ENCODE measurements at places on chromosomes 7 and 10.

DNA sequence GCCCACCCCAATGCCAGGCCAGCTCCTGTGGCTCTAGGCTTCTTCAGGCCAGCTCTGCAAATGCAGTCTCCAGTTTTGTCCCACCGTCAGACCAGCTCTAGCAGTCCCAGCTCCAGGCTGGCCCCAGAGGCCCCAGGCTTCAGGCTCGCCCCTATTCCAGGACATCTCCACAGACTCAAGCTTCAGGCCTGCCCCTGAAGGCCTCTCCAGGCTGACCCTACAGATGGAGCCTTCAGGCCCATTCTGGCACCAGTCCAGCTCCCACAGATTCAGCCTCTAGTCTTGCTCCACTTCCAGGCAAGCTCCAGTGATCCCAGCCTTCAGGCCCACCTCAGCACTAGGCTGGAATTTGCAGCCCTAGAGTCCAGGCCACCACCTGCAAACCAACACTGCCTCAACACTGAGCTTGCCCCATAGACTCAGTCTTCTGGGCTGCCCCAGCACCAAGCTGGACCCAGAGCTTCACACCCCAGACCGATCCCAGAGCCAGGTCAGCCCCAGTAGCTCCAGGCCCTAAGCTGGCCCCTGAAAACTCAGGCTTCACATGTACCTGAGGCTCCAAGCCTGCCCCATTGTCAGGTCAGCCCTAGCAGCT is 170.2 kb downstream of the ITGB1 start:
- no peak for DNase-seq

DNA sequence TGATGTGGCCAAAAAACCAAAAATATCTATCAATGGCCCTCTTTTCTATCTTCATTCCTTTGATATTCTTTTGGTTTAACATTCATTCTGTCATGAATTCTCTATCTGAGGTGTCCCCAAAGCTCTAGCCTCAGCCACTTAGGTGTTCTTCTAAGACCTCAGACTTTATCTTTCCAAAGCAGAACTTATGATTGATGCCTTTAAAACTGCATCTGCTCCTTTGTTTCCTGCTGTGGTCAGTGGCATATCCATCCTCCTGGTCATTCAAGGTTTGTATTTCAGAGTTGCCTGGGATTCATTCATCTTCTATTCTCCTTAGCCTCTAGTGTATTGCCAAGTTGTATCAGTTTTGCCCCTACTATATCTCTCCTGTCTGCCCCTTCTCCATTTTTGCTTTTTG is 30.6 kb downstream of the FHIP2A start:
- no peak for DNase-seq

- DNase-seq = no peak
These were observed 15.8 kb upstream of the ADAMTS14 start for GRCh38 chr10:70656489-70656888.

- no peak for DNase-seq
These were observed 61.2 kb downstream of the NEURL1 start for GRCh38 chr10:103554488-103555324.

DNA sequence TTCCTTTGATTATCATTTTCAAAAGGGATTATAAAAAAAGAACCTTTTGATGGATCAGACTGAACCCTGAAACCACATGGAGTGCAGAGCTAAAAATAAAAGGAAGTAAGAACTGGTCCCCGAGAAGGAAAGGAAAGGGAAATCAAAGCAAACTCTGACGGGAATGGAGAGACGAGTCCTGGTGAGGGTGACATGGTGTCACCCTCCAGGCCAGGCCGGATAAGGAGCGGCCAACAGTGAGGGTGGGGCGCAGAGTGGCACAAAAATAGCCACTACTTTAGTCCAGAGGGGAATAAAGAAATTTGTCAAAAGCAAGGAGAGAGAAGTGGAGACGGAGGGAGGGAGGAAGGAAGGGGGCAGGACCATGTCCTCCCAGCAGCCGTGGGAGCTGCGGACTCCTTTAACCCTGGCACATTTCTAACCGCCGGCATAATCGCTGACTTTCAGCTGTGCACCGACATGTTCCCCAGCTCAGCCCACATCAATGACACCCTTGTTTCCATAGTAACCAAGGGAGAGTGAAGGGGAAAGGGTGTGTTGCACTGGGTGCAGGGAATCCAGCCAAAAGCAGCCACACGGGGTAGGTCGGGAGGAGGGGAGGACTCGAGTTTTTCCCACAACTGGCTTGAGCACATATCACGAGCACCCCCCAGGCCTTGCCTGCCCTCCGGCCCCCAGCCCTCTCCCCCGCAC is 29.7 kb downstream of the TRIM8 start:
- peak; percentile 43 for DNase-seq

DNA sequence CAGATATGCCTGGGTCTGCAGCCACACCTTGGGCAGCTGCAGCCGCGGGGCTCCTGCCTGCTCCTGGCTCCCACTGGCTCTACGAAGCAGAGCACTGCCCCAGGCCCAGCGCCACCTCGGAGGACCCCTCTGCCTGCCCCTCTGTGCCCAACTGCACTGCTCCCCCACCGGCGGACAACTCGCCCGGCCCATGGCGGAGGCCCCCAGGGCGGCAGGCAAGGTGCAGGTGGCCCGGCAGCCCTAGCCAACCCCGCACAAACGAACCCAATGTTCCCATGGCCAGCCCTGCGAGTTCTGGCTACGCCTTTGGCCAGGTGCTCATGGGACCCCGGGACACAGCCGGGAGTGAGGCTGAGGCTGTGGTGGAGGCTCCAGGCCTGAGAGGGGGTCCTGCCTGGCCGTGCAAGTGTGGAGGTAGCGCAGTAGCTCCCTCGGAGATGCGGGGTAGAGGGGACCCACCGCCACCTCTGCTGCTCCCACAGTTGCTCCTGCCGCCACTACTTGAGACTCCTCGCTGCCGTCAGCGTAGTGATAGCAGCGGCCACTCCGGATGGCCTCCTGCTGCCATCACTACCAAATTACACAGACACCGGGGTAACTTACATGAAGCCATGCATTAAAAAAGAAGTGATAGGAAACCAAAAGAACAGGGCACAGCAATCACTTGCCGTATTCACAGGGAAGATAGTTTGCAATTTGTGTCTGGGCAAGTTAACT is 97.3 kb upstream of the SP4 start:
- no peak for DNase-seq

- DNase-seq = no peak
These were observed 73.5 kb upstream of the PDSS1 start for GRCh38 chr10:26624006-26624405.

GRCh38 chr10:1047937-1048336 is 982 bp downstream of the IDI1 start:
- DNase-seq = no peak

DNA sequence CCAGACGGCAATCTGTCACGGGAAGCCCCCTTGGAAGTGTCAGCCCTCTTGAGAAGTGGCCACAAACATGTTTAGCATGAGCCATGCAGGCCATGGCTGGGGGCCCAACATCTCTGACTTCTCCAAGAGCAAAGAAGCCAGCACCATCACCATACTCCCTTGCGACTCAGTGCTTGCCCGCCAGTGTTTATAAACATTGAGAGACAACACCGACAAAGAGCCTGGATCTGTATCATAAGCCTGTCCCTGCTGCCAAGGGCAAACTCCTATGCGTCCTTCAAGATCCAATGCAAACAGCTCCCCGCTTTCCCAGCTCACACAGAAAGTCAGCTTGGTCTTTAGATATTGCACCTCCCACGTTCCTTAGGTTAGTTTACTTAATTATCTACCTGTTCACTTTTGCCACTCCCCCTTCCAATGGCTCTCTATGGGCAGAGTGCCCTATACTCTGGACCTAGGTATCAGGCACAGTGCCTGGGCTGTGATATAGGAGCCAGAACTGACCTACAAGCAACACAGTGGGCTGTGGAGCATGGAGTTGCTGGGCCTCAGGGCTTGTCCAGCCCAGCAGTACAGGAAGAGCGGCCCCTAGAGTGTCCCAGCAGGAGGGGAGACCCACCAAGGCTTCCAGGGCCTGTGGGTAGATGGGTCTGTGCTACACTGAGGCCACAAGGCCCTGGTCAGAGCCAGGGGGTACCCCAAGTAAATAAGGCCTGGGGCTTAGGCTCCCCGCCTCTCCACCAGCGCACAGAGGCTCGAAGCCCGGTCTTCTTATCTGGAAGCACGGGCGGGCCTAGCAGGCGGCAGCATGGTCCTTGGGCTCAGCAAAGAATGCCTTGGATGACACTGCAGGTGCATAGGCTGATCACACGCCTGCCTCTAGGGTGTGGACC is 37.7 kb downstream of the CAMK2B start:
- no peak for DNase-seq

DNA sequence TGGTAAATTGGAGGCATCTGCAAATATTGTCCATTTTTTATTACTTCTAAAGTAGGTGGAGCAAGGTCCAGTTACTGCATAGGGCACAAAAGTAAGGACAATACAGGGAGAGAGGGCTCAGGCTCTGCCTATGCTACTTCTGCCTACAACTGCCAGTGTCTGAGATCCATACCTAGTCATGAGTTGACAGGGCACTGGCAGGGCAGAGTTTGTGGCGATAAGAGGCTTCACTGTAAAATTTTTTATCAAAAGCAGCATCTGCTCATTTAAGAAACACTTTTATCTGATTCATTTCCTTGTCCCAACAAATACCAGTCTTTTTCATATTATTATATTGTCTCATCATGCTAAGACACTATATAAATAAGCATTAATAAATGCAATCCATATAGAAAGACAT is 178.0 kb downstream of the LRRN3 start:
- no peak for DNase-seq

- no peak for DNase-seq
These were observed 12.8 kb downstream of the C7orf57 start for GRCh38 chr7:48048113-48048512.

GRCh38 chr10:49605939-49606509 is 4.1 kb upstream of the SLC18A3 start:
- DNase-seq = no peak

GRCh38 chr7:151888079-151889067 is 11.5 kb upstream of the PRKAG2 start:
- no peak for DNase-seq

GRCh38 chr7:45698303-45699014 is 124.3 kb downstream of the ADCY1 start:
- no peak for DNase-seq

- DNase-seq = no peak
These were observed 1612.4 kb upstream of the LRRTM3 start for GRCh38 chr10:65313406-65313805.

DNA sequence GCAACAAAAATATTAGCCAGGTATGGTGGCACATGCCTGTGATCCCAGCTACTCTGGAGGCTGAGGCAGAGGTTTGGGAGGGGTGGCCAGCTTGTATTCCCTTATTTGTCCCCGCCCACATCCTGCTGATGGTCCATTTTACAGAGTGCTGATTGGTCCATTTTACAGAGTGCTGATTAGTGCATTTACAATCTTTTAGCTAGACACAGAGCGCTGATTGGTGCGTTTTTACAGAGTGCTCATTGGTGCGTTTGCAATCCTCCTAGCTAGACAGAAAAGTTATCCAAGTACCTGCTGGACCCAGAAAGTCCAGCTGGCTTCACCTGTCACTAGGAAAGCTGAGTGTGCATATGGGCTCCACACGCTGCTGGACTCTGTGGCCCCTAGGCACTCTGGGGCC is 40.0 kb upstream of the RASGEF1A start:
- no peak for DNase-seq

GRCh38 chr10:104061196-104061595 is 24.5 kb downstream of the COL17A1 start:
- DNase-seq = no peak

DNA sequence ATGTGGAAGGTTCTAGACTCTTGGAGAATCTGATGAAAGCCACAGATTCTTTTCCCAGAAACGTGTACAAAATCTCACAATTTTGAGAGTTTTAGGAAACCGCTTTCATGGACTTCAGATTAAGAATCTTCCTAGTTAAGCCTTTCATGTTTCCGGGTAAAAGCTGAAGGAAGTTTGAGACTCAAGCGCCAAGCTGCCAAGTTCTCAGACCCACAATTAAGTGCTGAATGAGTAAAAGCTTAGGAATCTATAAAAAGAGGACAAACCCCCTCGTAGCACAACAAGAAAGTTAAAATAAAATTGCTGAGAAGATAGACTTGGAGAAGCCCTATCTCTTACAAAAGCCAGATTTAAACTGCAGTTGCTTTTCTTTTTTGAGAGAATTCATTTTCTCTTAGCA is 99.6 kb downstream of the ST8SIA6 start:
- no peak for DNase-seq

- no peak for DNase-seq
These were observed 243.0 kb upstream of the GLI3 start for GRCh38 chr7:42479816-42480633.

DNA sequence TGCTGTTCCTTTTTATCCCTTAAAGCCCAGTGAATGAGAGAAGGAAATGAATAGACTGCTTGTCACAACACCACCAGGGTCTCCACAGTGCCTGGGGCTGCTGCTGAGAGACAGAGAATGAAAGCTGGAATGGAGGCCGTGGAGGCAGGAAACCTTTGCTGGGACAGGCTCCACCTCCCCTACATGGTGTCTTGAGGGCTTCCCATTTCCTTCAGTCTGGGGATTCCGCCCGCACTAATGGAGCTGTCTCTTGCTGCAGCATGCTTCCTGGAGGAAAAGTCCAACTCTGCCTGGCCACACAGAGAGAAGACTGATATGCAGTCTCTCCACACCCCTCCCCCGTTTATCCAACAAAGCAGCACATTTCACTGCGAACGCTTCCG is 54.5 kb downstream of the LRRC4 start:
- no peak for DNase-seq

- no peak for DNase-seq
These were observed 723.7 kb downstream of the SORCS1 start for GRCh38 chr10:106440767-106441166.

GRCh38 chr7:26599982-26600381 is 264.4 kb downstream of the SKAP2 start:
- no peak for DNase-seq

DNA sequence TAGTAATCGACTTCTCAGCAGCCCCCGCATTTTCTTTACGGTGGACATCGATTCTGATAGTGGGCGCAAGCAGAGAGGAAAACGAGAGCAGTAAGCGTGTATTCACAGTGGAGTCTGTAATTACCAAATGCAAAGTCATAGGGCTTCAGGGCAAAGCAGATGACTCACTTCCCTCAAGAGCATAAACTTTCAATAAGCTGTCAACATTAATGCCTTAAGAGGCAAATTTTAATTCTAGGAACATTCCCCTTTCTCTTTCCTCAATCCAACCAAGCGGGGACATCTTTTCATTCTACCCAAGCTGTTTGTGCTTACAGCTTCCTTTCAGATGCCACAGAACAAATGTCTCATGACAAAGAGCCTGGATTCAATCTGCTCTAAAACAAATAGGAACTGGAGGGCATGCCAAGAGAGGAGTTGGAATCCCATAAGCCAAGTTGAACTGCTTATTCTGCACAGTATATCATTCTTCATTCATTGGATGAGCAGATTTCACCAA is 48.6 kb downstream of the MALSU1 start:
- DNase-seq = no peak

DNA sequence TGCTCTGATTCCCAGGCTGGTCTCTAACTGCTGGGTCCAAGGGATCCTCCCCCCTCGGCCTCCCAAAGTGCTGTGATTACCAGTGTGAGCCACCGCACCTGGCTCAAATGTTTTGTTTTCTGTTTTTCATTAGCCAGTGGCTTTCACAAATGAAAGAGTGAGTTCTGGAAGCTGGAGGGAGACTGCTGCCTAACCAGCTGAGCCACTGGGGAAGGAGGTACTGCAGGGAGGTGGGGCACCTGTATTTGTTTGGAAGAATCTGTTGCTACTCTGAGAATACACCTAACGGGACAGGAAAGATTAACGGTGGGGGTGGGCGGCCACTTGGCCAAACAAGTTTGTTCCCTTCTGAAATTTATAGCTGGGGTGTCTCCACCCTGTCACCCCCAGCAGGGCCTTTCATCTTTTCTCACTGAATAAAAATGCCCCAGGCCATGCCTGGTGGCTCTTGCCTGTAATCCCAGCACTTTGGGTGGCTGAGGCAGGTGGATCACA is 4.7 kb downstream of the STOX1 start:
- DNase-seq = no peak
